Jurkat, Clone E6-1 (cell line): ENCODE measurements at places on chromosomes 11 and 22.
A peak's percentile ranks its signal among the peaks of the same experiment; 100 is the strongest.

DNA sequence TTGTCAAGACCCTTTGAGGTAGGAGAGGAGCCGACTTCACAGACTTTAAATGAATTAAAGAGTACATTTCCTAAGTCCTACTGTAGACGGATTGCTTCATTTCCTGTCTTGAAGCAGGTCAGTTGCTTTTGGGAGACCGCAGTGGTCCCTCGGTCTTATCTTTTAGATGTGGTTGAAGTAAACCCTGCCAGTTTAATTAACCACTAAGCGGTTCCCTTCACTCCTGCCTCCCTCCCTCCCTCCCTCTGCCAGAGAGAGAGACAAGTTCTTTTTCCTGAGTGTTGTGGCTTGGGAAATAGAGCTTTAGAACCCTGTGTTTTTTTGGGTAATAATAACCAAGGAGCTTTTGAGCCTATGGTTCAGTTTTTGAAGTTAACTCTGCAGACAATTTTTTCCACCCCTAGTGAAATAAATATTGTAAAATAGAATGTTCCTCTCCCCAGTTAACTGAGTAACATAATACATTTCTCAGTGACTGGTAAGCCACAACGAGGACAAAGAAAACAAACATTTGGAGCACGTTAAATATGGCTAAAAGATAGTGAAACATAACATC, 147.5 kb downstream of the LDLRAD3 start:
- DNase-seq, result peak; percentile 36

DNA sequence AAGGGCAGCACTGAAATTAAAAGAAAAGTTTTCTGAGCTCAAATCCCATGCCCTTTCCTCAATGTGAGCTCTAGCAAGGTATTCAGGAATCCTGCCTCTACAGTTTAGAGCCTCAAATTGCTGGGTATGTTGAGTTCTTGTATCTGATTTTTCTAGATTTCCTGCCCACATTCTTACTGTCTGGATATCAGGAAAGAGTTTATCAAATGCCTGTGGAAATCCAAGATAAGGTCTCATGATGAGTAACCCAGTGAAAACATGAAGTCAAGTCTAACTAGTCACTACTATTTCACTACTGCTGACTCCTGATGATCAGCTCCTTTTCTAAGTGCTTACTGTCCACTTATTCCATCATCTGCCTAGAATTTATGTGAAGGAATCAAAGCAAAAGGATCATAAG, 29.8 kb downstream of the LIMK2 start:
- DNase-seq, result no peak

DNA sequence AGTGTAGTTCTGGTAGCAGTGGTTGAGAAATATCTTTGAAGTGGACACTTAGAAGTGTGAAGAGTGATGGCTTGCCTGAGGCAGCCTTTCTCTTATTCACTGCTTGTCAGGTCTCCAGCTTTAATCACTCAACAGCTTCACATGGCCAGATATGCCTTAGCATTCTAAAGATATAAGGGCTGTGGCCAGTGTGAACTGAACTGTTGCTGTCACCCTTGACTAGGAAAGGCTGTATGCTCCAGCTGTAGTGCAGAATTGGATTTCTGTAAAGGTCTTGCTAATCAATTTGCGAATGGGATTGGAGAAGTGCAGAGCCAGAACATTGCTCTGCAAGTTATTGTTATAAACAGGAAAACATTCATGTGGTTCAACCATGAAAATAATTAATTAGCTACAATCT, 266.7 kb downstream of the TMEM135 start:
- DNase-seq, result no peak

GRCh38 chr11:12993626-12994025, 15.5 kb upstream of the RASSF10 start:
- no peak for DNase-seq
